ENCODE measurements at places on chromosomes 16 and 17.

DNA sequence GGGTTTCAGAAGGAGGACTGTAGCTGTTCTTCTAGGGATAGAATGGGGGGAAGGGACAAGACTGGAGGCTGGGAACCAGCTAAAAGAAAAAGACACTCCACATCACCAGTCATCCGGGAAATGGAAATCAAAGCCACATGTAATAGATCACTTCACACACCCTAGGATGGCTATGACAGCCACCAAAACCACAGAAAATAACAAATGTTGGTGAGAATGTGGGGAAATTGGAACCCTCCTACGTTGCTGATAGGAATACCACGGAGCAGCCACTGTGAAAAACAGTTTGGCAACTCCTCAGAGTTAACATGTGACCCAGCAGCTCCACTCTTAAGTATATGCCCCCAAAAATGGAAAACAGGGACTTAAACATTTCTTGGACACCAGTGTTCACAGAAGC is 2.3 kb downstream of the TLE7 start:
- DNase-seq, result no peak

- peak; percentile 44 for DNase-seq
Observed at GRCh38 chr17:46199379-46199778, 6.2 kb upstream of the KANSL1 start.

GRCh38 chr17:51546114-51546513 is 285.8 kb downstream of the UTP18 start:
- no peak for DNase-seq

DNA sequence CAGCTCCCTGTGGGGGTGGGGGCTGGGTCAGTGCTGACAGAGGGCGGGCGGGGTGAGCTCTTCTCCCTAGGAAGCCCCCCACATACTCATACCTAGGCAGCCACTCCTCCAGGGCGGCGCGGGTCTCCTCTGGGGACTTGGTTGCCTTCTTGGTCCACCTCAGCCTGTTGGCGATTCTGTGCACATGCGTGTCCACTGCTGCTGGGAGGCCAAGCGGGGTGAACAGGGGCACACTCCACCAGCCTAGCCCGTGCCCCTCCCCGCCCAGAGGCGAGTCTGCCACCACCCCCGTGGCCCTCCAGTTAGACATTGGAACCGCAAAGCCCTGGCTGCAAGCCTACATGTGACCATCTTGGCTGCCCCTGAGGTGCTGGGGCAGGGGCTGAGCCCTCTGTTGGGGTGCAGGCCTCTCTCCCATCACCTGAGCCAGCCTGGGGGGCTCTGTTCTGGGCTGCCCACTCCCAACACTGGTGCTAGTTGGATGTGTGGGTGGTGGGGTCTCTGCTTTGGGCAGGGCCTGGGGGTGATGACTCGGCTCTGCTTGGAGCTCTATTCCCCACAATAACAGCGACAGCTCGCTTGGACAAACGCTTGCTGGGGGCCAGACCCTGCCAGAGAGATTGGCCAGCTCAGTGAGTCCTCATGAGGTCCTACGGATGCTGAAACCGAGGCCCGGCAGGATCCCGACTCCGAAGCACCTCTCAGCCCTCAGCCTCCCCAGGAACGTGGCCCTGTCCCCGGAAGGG is 7.4 kb downstream of the NTHL1 start:
- no peak for DNase-seq

GRCh38 chr16:66274335-66275110 is 92.0 kb upstream of the CDH5 start:
- DNase-seq, result peak; percentile 40

DNA sequence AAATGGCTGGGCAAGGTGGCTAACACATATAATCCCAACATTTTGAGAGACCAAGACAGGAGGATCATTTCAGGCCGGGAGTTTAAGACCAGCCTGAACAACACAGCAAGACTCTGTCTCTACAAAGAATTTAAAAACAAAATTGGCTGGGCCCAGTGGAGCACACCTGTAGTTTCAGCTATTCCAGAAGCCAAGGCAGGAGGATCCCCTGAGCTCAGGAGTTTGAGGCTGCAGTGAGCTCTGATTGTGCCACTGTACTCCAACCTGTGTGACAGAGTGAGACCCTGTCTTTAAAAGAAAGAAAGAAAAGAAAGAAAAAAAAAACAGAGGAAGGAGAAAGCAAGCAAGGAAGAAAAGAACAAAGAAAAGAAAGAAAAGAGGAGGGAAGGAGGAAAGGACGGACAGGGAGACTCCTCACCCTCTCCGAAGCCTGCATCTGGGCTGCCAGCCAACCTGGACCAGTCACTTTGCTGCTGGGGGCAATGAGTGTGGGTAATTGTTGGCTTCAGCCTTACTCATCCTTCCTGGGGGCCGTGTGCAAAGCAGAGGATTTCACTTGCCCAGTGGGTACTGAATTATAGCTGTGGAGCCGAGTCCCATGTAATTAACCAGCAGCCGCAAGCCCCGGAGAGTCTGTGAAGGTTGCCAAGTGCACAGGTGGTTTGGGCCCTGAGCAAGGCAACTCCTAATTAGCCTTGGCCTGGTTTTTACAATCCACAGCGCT is 6.7 kb upstream of the MT4 start:
- peak; percentile 89 for DNase-seq

GRCh38 chr17:73452009-73452408 is 140.2 kb upstream of the CDC42EP4 start:
- DNase-seq, result no peak

DNA sequence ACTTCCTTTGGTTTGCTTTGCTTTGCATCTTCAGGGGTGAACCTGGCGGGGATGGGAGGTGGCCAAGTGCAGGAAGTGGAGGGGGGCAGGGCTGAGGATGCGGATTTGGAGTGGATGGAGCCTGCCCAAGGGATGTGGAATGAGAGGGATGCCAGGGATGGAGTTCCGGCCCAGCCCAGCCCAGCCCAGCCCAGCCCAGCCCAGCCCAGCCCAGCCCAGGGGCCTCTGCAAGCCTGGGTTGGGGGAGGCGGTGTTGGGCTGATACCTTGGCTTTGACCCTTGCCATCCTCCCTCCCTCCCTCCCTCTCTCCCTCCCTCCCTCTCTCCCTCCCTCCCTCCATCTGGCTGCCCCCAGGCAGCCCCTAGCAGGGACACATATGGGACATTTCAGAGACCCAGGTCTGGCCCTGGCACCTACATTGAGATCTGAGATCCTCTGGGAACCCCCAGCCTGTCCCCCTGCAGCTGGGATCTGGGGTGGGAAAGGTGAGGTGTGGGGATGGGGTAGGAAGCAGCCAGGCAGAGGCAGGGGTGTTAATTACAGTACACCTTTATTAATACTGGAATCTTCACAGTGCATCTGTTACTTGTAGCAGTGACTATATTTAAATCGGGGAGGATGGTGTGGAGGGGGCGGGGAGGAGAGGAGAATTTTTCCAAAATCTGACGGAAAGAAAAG is 14.5 kb downstream of the IL34 start:
- no peak for DNase-seq

DNA sequence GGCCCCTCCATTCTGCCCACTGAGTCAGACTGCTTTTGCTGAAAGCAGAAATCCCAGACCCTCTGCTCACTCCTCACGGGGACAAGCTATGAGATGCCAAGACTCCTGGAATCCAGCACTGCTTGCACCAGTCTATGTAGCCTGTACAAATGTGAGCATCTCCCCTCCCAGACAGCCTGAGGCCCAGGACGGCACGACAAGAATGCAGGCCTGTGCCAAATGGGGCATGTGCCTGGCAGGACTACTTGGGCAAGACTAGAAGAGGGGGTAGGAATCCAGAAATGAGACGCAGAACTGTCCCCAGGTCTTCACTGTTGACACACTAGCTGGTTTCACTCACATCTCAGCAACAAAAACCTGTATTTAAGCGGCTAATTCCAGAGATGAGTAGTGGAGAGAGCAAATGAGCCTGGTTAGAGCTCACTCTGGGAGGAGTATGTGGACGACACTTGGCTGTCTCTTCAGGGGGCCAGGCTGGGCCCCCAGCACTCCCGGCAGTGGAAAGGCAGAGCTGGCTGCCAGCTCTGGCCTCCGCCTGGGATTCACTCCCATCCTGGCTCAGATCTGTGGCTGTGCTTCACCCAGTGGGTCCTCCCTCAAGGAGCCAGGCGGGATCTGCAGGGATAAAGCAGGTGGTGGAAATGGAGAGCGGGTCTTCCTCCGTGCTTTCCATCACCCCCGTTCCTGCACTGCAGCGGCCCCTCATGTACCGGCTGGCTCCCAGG is 2.9 kb upstream of the MYO1C start:
- DNase-seq, result peak; percentile 32

- DNase-seq, result no peak
Observed at GRCh38 chr16:56413381-56413780, 12.0 kb downstream of the AMFR start.

- DNase-seq, result no peak
Observed at GRCh38 chr17:5922476-5922875, 147.7 kb upstream of the WSCD1 start.

DNA sequence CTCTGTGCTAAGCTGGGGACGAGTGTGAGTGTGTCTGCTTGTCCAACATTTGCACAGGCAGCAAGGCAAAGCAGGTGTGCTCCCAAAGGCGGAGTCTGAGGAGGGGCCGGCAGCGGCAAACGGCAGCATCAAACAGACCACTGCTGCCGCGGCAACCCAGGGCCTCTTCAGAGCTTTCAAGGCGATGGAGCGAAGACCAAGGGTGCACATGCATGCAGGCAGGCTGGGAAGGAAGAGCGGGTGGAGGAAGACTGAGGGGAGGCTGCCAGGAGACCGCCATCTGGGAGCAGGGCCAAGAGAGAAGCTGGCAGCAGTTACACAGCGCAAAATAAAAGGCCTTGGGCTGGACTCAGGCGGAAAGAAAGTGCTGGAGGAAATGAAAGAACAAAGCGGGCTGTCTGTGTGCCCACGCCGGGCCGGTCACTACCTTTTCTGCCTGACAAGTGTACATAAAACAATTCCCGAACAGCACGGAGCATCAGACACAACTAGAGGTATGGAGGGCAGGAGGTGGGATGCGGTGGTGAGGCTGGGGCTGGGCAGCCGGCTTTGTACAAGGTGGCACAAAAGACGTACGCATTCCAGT is 8.5 kb downstream of the TIMM22 start:
- no peak for DNase-seq

DNA sequence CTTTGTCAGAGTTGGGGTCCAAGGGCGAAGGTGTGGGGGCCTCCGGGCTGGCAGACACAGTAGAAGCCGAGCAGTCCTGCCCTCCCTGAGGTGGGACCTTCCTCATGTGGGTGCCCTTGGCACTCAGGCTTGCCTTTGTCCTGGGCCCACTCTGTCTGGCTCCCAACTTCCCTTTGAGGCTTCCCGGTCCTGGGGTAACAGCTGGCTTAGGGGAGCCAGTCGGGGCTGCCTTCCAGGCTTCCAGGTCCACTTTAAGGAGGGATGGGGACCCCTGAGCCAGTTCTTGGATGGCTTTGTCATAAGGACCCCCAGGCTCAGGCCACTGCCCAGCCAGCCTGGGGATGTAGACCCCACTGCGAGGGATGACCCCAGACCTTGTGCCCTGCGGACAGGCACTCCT is 7.8 kb downstream of the GAS2L2 start:
- no peak for DNase-seq

- no peak for DNase-seq
Observed at GRCh38 chr16:88731699-88732098, 25.4 kb downstream of the CTU2 start.

- no peak for DNase-seq
Observed at GRCh38 chr16:52680993-52681392, 134.1 kb upstream of the TOX3 start.

- peak; percentile 81 for DNase-seq
Observed at GRCh38 chr16:77288222-77288621, 89.0 kb downstream of the SYCE1L start.

- DNase-seq, result peak; percentile 35
Observed at GRCh38 chr17:76558198-76559095, 18.6 kb downstream of the PRCD start.

DNA sequence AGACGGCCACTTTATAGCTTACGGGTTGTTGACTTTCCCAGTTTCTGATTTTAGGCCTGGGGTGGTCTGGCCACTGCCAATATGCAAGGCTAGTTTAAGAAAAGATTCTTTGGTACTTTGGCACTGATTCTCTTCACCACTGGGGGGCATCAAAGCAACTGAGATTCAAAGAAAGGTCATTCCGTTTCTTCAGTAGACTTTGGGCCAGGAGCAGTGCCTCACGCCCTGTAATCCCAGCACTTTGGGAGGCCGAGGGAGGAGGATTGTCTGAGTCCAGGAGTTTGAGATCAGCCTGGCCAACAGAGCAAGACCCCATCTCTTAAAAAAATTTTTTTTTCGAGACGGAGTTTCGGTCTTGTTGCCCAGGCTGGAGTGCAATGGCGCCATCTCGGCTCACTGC is 53.0 kb downstream of the RPA1 start:
- peak; percentile 42 for DNase-seq

- no peak for DNase-seq
Observed at GRCh38 chr17:59727817-59728533, 20.5 kb downstream of the VMP1 start.

DNA sequence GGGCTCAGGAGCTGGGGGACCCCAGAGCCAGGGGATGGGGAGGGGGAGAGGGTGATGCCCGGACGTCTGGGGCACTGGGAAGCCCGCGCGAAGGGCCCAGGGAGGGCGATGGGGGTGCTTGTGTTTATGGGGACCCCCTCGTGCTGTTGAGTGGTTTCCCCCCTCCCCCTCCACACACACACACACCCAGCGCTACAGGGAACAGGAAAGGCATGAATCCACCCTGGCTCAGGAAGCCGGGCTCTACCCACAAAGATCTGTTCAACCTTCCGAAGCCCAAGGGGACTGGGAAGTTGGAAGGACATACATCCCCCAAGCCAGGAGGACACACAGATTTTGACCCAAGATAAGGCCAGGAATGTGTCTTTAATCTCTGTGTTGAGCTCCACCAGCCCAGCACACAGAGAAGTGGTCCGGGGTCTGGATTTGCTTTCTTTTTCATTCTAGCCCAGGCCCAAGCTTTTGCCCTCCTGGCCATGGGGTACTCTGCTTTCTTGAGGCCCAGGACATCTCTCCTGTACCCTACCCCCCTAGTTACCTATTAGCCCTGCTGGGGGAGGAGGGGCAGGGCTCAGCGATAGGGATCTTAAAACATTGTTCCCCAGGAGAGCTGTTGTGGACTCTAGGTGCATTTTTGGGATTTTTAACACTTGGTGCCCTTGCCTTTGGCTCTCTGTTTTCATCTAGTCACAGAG is 1.2 kb downstream of the UBALD2 start:
- peak; percentile 45 for DNase-seq

DNA sequence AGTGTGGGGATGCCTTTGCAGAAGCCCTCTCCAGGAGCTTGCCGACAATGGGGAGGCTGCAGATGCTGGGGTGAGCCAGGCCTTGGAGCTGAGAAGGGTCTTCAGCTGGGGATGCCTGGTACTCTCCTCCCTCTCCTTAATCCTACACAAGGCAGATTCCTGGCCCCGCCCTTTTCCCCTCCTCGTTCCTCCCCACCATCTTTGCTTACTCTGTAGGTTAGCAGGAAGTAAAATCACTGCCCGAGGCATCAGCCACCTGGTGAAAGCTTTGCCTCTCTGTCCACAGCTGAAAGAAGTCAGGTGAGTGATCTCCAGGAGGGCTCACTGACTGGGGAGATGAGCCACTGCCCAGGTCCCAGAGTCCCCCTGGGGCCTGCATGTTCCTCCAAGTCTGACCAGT is 38.7 kb downstream of the NLRC5 start:
- no peak for DNase-seq

- peak; percentile 64 for DNase-seq
Observed at GRCh38 chr16:86663685-86664521, 85.6 kb downstream of the FOXL1 start.

GRCh38 chr17:46929413-46929812 is 6.5 kb downstream of the GOSR2 start:
- DNase-seq, result peak; percentile 96

- no peak for DNase-seq
Observed at GRCh38 chr17:79532107-79532790, 78.6 kb downstream of the RBFOX3 start.
